ENCODE measurements at places on chromosomes 6 and 20. TPM values are rescaled to one million over a fixed set of nuclear protein-coding genes. Genes with fewer than 3 reads are reported as not detected.

Gene PGC
- total RNA-seq, result not detected

Gene CARMIL1
- total RNA-seq, result 14.7 TPM

DNA sequence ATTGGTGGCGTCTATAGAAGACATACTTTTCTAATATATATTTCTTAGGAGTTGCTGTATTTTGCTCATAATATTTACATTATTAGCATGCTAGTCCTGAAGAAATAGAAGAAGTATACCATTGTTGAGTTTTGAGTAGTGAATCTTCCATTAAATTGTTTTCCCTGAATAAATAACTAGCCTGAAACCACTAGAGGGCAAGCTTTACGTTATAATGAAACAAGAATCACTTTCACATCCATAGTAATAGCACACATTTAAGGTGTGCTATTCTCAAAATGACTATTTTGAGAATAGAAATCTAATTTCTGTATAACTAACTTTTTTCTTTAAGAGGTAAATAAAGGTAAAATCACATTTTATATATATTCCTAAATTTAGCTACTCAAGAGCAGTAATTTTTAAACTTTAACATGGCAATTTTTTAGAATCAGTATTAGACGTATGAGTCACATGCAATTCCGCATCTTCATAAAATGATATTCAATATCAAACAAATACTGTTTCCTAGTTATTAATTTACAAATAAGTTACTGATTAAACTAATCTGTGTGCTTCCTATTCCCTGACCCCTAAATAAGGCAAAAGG, 213.2 kb upstream of the MANEA start:
- DNase-seq, result peak; percentile 1

GRCh38 chr20:36528875-36529417, 12.4 kb upstream of the MYL9 start:
- no peak for DNase-seq

DNA sequence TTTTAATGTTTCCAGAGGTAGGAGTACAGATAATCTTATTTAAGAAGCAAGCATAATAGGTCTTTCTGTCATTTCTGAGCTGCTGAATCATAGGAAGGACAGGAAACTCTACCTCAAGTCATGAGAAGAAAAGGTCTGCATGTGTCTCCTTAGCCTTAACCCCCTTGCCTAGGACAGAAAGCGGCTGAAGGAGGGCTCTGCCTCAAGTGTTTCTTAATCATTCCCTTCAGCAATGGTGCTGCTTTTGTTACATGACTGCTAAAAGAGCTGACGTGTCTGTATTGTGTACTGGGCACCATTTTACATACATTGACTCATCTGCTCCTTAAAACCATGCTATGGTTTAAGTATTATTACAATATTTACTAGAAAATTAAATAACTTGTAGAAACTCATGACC, 564.0 kb upstream of the AGPAT4 start:
- DNase-seq, result no peak

GRCh38 chr6:5472571-5472970, 211.3 kb downstream of the FARS2 start:
- no peak for DNase-seq

- no peak for DNase-seq
Measured at GRCh38 chr6:14276071-14276470, 158.5 kb downstream of the CD83 start.

DNA sequence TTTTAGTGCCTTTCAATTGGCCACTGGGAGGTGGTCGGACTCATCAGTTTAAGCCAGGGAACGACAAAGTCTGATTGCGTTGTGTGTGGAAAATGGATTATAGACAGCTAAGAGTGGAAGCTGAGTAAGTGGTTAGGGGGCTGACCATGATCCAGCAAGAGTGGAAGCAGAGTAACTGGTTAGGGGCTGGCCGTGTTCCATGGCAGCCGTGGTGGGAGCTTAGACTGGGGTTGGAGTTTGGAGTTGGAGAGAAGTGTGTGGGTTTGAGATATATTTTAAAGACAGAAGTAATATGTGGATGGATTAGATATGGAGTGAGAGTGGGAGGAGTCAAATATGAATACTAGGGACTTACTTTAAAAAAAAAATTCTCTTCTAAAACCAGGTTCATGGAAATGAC, 41.7 kb downstream of the LRRN4 start:
- no peak for DNase-seq

DNA sequence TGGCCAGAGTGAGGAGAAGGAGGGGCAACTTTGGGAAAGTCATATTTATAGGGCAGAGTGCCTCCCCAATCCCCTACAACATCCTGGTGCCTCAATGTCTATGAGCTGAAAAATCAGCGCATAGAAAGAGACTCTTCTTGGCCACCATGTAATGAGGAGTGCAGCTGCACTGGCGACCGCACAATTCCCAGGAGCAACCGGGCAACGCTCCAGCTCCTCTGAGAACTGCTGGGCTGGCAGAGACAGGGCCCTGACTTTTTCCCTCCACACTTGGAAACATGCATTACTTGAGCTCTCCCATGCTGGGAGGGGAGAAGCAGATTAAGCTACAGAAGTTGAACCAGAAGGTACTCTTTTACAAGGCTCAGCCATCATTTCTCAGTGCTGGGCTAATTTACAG, 31.4 kb upstream of the MARCKS start:
- no peak for DNase-seq

DNA sequence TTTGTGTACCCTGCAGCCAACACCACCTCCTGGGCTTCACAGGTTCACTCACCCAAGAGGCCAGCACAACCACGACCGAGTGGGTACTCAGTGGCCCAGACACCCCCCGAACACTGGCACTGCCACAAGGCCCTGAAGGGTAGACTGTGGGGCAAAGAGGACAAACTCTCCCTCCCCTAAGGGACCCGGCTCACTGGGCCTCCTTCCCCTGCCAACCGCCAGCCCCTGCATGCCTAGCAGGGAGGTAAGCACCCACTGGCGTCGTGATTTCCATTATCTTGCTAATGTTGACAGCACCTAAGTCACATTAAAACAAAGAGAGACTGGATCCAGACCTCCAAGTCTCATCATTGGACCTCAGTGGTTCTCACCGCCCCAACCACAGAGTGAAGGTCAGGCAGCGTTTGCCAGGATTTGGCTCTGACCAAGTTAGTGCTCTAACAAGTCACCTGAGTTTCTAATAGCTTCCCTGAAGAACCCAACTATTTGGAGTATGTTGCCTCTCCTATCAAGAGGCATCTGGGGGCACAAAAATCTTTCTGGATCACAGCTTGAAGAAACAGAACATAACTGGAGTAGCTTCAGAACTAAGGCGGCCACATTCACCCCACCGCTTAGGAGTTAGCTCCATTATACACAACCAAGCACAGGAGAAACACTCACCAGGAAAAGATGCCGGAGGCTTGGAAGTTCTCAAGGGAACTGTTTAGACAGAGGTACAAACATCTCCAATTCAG, 14.0 kb upstream of the APMAP start:
- DNase-seq, result no peak

DNA sequence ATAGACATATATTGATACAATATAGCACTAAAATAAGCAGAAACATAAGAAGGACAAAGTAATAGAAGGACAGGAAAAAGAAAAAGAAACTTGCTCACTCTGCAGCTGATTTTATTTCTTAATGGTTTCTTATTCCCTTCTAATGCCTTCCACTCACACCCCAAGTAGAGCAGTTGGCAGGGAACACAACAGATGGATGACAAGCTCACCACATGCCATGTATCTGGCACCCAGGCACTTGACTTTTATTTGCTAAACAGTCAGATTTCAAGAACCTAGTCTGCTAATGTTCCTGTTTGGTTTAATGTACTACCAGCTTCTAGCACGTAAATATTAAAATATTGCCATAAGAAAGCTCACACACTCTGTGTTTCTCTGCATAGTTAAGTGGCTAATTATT, 87.1 kb downstream of the COL19A1 start:
- no peak for DNase-seq

DNA sequence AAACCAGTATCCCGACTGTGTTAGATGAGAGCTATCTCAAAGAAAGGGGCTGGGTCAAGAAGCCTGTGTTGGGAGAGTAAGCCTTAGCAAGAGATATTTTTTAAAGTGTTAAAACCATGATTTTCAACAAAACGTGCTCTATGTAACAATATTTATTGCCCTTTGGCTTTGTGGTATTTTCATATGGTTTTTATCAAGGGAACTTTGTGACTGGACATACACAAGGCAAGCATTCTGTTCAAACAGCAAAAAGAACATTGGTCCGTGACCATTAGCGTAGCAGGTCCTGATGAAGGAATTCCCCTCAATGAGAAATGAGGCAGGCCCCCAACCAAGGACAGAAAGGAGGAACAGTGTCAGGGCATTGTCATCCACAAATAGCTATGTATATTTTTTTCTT, 222.6 kb downstream of the MYLK4 start:
- DNase-seq, result no peak

DNA sequence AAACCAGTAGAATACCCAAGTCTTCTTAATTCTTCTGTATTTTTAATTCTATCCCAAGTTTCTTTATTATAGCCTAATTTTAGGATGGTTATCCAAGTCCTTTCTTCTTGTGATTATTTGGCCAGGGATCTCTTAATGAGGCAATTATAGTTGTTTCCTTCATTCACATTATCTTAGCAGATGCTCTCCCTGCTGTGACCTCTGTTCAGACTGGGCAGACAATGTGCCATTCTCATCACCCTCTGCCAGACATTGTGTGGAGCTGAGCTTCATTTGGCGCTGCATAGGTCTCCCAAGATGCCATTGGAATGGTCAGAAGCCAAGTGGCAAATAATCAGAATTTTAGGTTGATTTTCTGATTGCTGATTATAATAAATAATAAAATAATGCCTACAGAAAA, 79.4 kb downstream of the LIN28B start:
- no peak for DNase-seq
